ENCODE measurements at places on chromosomes 3 and 15. TPM values are rescaled to one million over a fixed set of nuclear protein-coding genes. Genes with fewer than 3 reads are reported as not detected.

HIGD2B gene
- total RNA-seq = 0.16 TPM

TMCO5A gene
- total RNA-seq = not detected

DNA sequence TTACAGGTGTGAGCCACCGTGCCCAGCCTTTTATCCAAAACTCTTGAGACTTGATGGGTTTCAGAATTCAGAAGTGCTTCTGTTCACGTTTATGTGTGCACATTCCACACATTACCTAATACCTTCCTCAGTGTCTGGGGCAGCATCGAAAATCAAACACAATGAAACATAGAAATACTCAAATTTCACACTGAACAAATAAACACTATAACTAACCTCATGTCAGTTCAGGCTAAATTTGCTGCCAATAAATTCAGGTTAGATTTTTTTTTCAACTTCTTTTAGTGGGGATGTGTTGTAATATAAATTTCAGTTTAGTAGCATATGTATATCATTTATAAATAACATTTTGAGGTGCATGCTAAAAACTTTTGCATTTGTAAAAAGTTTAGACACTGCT, 2.8 kb downstream of the EIF2AK4 start:
- no peak for DNase-seq

GRCh38 chr3:82736696-82737277, 975.3 kb upstream of the GBE1 start:
- DNase-seq = no peak

- DNase-seq = no peak
These were observed 61.0 kb downstream of the SSR3 start for GRCh38 chr3:156493887-156494286.

DNA sequence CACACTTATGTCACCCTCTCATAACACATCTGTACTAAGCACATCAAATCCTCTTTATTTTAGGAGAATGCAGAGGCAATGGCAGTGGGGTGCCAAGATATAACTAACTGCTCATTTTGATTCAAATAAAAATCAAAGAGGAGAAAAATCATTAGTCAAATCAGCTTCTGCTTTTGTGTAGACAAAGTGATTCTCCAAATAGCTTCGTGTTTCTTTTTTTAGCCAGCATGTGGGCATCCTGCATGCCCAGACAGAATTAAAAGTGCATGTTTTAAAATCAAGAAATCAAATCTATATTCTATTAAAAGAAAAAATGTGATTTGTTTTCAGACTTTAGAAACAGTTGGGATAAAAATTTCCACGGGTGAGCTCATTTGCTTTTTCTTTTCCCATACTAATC, 761.3 kb upstream of the CFAP20DC start:
- DNase-seq = no peak
